ENCODE measurements at places on chromosomes 4 and X.
A peak's percentile ranks its signal among the peaks of the same experiment; 100 is the strongest.

DNA sequence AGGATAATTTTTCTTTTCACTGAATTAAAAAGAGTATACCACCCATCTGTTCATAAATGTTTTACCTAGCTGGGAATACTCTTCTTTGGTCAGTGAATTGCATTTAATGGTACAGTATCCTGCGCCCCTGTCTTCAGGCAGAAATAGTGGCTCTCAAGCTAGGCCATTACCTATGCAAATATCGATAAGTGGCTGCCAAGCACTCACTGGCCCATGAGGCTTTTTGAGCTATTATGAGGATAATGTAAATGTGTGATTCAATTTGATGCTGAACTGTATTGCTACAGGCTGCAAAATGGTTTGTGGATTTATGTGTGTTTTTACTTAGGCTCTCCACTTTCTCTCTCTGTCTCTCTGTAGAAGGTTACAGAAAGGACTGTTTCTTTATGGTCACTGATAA is 30.1 kb upstream of the MTMR1 start:
- no peak for DNase-seq

DNA sequence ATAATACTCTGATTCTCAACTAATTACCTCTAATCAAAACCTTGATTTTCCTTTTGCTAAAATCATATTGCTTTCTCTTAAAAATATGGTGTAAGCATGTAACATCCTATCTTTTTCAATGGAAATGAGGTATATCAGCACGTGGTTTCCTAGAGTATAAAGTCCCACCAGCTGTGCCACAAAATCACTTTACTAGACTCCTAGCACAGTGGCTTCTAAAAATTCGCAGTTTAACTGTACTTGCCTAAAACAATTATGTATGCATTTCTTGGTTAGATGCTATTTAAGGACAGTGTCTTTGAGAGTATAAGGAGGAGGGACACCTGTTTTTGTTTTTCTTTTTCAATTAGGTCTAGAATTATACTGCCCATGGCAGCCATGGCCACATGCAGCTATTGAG is 62.8 kb downstream of the GK start:
- DNase-seq = no peak

- DNase-seq = no peak
These were observed 45.3 kb downstream of the ANK2 start for GRCh38 chr4:113094802-113095201.

DNA sequence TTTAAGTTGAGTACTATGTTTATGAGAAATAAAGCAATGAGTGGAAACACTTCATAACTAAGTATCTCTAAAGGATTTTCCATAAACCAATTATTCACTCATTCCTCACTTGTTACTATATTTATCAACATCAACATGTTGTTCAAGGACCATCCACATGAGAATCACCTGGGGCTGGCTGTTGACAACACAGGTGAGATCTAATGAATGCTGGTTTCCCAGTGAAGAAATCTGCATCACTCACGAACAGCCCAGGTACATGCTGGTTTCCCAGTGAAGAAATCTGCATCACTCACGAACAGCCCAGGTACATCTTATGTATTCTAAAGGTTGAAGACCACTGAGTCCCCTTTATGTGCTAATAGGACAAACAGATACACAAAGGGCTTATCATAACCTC is 32.5 kb downstream of the TSPAN5 start:
- no peak for DNase-seq

- DNase-seq = peak; percentile 35
These were observed 29.3 kb upstream of the BOD1L1 start for GRCh38 chr4:13656569-13657405.
